Pons (tissue), 1 donor: ENCODE measurements at places on chromosomes 7 and 10.

DNA sequence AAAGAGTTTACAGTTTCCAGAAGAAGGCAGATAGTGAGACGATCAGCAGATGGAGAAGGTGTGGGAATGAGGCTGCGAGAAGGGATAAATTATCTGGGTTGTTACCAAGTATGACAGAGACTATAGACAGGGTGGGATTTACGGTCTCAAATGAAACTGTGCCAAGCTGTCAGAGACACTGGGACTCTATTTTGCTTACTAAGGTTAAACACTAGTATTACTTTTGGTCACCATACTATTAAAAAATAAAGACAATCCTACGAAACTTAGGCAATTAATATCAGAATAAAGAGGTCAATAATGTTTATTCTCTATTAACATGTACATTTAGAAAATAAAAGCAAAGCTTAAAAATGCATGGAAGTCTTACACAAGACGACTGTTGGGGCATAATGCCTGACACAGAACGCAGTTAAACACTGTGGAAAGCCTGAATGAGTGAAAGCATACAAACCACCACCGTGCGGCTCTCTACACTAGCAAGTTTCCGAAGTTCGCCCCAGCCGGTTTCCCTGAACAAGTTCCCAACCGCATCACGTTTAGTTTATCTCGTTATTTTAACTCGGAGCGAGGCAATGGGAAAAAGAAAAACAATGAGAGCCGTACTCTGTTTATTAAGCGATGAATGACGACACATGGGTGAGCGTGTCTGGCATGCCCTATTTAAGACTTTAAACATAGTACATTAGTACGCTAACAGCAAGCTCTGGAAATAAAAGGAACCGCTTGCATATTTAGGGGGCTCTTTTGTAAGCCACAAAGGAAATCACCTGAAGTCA lies 909 bp upstream of the CC2D2B start:
- DNase-seq: peak; percentile 73

DNA sequence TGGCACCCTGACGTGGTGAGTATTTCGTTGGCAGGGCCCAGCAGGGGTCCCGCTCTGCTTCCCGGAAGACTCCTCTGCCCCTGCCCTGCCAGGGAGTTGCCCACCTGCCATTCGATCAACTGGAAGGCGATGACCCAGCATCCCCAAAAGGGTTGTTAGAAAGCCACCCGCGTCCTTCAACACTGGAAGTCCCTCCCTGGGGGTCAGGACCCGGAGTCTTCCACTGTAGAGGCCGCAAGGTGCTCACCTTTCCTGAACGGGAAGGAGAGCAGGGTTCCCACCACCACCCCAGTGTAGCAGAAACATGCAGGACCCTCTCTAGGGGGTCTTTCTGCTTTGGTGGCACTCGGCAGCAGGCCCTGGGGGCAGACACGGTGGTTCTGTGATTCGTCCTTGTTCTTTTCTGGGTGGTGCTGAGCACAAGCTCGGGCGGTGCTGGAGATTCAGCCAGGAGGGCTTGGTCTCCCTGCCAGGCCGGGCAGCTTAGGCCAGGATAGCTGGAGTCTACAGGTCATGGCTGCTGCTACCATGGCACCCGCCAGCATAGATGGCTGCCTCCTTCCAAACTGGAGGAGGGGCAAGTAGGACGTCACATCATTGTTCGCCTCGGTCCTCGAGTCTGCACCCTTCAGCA lies 19.6 kb upstream of the DPYSL4 start:
- no peak for DNase-seq

GRCh38 chr7:47143339-47143738 lies 438.6 kb downstream of the TNS3 start:
- DNase-seq: no peak

- no peak for DNase-seq
These were observed 6.3 kb upstream of the KCNMA1 start for GRCh38 chr10:77643795-77644468.

- DNase-seq: no peak
These were observed 74.2 kb downstream of the SNX10 start for GRCh38 chr7:26365901-26366275.
